ENCODE measurements at places on chromosomes 2 and 18.

DNA sequence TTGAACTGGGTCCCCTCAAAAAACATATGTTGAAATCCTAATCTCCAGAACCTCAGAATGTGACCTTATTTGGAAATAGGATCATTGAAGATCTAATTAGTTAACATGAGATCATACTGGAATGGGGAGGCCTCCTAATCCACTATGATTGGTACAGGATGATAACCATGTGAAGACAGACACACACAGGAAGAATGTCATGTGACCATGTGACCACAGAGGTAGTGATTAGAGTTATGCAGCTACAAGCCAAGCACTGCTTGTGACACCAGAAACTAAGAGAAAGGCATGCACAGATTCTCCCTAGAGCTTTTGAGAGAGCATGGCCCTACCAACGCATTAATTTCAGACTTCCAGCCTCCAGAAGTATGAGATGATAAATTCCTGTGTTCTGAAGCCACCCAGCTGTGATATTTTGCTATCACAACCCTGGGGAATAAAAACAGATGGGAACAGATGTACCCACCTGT is 47.0 kb upstream of the TGIF1 start:
- DNase-seq = no peak

- no peak for DNase-seq
These were observed 81.8 kb downstream of the INO80D start for GRCh38 chr2:206004004-206004693.

DNA sequence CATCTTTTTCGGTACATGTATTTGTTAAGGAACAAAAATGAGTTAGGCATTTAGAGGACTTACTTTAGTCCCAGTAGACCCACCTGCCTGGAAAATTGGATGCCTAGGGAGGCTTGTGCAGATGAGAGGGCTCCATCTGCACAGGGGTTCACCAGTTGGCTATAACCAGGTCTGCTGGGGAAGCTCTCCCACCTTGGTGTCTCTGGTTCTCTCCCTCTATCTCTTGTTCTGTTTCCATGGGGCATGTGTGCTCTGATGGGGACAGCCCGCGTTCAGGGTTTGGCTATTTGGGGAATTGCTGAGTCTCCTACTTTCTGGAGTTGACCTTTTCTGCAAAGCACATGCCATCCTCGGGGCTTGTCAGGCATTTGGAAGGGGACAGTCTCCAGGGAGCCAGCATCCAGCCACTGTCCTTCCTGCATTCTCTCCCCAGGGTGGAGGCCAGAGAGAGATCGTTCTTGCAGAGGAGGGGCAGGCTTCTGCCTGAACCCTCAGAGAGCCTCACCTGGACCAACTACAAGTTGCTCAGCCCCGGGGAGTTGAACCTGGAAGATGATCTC is 157.3 kb downstream of the KLHL29 start:
- no peak for DNase-seq

GRCh38 chr2:2581331-2582159 is 250.5 kb upstream of the MYT1L start:
- DNase-seq = no peak

DNA sequence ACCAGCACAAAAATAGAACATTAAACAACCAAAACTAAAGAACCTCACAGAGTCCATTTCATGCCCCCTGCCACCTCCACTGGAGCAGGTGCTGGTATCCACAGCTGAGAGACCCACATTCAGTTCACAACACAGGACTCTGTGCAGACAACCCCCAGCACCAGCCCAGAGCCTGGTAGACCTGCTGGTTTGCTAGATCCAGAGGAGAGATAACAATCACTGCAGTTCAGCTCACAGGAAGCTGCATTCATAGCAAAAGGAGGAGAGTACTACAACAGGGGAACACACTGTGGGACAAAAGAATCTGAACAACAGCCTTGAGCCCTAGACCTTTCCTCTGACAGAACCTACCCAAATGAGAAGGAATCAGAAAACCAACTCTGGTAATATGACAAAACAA is 326.7 kb downstream of the METTL4 start:
- DNase-seq = no peak

DNA sequence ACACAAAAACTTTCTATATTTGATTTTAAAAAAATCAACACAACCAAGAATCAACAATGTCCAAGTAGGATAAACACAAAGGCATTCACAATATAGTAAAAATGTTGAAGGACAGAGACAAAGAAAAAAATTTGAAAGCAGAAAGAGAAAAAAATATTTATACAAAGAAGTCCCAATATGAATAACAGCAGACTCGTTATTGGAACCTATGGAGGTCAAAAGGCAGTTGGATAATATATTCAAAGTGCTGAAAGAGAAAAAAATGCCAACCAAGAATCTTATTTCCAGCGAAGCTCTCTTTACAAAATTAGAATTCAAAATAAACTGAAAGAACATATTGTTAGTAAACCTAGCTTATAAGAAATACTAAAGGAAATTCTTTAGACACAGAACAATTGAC is 859.5 kb downstream of the LRP1B start:
- DNase-seq = no peak

GRCh38 chr18:8845506-8845905 is 140.2 kb downstream of the MTCL1 start:
- DNase-seq = no peak

DNA sequence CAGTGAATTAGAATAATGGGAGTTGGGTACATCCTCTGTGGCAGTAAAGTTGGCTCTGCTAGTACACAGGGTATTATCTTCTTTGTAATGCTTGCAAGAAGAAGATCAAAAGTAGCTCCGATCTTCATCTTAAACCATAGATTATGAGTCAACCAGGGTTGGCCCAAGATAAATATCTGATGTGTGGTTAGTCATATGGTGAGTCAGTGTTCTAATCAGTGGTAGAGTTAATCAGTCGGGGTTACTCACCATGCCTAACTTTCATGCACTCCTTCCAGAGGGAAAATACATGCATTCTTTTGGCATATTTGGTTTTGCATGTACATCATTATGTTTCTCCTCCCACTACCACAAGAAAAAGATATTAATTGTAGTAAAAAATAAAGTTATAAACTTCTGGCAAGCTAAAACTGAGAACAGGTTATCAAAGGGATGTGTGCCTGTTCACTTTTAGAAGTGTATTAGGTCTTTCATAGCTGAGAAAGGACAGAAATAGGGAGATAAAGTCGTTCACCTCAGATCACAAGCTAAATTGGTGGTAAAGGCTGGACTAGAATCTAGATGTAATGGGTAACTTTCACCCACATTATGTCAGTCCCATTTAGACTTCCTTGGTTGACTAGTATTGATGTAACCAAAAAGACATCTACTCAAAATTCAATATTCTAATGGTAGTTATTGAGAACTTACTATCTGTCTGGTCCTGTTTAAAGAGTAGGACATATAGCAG is 684.4 kb downstream of the IRS1 start:
- DNase-seq = no peak

DNA sequence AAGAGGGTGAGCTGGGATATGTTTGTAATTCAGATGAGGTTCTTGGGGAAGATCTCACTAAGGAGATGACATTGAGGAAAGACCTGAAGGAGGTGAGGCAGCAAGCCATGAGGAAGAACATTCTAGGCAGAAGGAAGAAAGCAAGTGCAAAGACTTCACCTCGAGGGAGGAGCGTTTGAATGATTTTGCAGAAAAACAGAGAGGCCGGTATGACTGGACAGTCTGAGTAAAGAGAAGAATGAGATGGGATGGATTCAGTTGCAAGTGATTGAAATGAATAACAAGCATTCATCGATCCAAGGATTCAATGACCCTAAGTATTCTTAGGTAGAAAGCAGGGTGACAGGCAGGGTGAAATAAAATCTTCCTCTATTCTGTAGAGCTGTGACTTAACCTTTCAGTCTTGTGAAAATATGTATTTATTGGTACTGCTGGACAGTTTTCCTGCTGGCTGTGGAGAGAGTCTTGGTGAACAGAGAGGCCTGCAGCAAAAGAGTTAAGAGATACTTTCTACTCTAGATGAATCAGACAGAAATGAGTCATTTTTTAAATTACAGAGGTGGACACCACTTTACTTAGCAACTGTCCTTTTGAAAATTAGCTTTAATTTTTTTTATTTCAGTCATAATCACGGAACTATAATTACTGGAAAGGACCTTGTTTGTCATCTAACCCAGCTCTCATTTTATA is 278.4 kb downstream of the LRRTM1 start:
- DNase-seq = no peak

GRCh38 chr18:58533766-58534165 is 95.1 kb downstream of the ALPK2 start:
- no peak for DNase-seq

- DNase-seq = no peak
These were observed 17.8 kb downstream of the GIGYF2 start for GRCh38 chr2:232714969-232715368.

DNA sequence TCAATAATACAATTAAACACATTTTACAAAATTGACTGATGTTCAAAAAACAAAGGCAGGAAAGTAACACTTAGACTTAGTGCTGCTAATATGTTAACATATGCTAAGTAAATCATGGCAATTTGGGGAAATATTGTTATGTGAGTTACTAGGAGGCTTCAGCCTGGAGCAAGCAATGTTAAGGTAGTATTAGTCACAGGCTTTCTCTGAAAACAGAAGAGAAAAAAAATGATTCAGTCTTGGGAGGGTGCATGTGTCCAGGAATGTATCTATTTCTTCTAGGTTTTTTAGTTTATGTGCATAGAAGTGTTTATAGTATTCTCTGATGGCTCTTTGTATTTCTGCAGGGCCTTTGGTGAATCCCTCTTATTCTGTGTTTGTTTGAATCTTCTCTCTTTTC is 345.8 kb upstream of the TFPI start:
- no peak for DNase-seq

DNA sequence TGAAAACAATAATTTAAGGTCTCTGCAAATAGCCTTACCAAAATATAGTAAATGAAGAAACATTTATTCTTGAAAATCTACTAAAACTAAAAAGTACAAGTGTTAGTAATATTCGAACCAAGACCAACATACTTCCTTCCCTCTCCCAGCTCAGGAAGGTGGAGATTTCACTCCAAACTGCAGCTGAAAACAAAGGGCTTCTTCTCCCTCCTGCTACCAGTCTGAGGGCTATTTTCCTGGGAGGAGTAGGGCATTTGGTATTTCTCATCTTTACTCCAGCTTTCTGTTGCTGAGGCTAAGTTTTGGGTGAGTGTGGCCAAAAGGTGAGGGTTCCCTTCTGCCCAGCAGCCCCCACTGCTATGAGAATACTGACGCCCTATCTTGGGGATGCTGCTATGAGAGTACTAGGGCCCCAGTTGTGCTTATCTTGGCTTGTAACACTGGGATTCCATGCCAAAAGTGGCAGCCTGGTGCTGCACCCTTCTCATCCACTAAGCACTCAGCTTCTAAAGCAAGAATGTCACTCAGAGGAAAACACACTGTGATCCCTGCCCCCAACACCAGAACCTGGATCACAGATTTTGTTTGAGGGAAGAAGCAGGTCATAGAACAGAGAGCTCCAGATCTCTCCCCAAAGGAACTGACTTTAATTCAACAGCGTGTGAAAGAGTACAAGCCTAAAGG is 130.7 kb upstream of the KLF7 start:
- DNase-seq = no peak

- no peak for DNase-seq
These were observed 173.9 kb upstream of the ARL4C start for GRCh38 chr2:234670806-234671205.

- DNase-seq = no peak
These were observed 361.9 kb upstream of the MEX3C start for GRCh38 chr18:51559198-51559901.

GRCh38 chr2:132640116-132640515 is 29.9 kb downstream of the LYPD1 start:
- DNase-seq = no peak

DNA sequence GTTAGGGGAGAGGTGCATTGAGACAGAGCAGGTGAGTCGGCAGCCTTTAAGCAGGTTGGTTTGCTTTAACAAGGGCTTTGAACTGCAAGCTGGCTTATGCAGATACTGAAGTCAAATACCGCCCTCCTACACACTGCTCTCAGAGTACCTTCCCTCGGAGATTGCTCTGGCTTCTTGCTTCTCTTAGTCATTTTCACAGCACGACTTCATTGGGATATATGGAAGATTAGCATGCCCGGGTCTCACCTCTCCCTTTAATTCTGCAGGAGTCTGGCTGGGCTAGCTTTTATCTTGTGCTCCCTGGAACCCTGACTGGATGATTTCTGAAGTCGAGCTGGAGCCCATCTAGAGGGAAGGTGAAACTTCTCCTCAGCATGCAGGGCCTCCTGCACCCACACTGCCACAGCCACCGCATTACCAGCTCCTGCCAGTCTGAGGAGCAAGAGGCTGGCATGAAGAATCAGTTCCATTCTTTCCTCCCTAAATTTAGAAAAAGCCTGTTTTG is 395.5 kb upstream of the HNRNPA3 start:
- no peak for DNase-seq

DNA sequence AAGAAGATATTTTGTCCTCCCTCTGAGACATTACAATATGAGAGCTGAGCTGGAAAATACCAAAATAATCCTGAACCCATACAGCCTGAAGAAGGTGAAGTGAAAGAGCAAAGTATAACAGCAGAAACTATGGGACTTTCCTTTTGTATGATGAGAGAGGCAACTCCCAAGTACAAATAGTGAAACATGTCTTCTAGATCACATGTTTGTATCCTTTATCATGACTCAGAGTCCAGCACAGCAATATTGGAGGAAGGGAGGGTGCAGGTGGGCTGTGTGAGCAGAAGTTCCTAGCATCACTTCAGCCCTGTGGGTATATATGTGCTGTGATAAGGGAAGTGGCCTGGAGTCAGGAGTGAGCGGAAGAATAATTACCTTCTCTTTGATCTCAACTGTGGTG is 265.6 kb upstream of the NRXN1 start:
- no peak for DNase-seq

DNA sequence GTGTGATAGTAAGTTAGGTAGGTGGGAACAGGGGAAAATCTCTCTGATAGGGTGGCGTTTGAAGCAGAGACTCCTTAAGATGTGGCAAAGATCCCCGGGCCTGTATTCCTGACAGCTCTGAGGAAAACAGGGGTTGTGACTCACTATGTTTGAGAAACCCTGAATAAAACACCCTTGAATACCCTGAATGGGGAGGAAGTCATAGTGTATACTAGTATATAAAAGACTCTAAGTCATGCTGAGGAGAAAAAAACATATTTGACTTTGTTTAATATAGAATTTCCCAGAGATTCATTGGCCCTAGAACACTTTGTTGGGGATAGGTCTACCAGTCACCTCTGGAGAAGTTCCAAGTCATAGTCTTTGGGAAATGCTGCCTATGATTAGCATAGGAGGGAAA is 590.9 kb downstream of the IRS1 start:
- DNase-seq = no peak
